Peyer's patch (tissue), 4 donors: ENCODE measurements at places on chromosomes 4 and X.

DNA sequence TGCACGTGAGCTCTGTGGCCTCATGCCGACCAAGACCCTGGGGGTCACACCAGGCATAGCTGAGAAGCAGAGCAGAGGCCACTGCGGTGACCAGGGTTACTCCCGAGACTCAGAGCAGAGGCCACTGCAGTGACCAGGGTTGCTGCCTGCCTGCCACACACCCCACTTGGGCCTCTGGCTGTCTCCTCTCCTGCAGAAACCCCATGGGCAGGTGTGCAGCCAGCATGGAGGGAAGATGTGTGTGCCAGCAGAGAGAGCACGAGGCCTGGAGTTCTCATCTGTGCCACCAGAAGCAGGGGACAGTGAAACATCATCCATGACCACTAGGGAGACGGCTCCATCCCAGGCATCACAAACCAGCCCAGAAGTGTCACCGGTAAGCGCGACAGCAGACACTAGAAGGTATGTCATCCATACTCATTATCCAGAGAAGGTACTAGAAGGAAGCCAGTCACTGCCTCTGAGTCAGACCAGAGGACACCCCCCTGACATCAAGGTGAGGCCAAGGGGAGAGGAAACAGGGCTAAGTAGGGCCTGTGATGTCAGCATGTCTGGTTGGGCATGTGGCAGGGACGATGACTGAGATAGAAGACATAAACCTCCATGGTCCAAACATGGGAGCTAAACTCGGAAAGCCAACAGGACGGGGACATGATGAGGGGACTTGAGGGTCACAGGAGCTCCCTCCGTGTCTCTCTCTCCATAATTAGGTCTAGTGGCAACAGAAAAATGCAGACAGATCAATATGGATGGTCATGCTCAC, 24.2 kb upstream of the SPON2 start:
- peak; percentile 14 for DNase-seq

DNA sequence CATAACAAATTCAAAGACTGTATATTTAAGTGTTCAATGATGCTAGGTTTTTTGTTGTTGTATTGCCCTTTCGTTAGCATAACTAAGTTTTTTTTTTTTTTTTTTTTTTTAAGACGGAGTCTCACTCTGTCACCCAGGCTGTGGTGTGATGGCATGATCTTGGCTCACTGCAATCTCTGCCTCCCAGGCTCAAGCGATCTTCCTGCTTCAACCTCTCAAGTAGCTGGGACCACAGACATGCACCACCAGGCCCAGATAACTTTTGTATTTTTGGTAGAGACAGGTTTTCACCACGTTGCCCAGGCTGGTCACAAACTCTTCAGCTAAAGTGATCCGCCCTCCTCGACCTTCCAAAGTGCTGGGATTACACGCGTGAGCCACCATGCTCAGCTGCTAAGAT, 7.0 kb downstream of the SH3BGRL start:
- DNase-seq = no peak

DNA sequence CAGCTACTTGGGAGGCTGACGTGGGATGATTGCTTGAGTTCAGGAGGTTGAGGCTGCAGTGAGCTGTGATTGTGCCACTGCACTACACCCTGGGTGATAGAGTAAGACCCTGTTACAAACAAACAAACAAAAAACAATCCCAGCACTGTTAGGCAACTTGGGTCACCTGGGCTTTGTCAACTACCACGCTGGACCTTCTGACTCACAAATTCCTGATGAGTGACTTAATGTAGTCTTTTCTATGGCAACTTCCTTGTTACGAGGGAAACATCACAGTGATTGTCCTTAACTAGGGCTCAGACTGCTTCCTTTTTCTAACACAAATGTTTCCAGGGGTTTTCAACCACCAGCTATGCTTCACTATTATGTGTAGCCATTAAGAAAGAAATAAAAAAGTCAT, 128.8 kb upstream of the GPC4 start:
- no peak for DNase-seq

DNA sequence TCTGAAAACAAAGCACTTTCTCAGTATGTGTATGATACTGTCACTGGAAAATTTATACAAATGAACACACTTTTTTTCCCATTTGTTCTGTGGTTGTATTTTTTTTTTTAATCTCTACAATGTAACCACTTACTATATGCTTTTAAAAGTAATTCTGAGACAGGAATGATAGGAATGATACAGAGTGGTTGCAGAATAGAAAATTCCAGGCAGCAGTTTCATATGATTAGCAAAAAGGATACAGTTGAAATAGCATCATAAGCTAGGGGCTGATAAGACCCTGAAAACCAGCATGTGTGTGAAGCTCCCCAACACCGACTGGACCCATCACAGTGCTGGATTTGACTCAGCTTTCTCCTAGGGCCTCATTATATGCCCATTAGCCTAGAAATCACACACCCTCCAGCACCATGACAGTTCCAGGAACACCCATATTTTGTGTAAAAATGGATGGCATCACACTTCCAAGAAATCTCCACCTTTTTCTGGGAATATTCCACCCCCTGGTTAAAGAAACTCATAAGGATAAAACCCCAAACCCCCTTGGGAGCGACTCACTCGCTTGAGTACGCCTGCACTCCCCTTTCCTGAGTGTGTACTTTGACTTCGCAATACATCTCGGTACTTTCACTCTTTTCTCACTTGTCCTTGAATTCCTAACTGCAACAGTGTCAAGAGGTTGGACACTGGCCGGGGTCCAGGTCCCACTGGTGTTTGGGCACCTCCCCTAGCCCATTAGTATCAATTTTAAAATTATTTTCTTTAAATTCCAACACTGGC, 77.4 kb upstream of the AGA start:
- DNase-seq = no peak

DNA sequence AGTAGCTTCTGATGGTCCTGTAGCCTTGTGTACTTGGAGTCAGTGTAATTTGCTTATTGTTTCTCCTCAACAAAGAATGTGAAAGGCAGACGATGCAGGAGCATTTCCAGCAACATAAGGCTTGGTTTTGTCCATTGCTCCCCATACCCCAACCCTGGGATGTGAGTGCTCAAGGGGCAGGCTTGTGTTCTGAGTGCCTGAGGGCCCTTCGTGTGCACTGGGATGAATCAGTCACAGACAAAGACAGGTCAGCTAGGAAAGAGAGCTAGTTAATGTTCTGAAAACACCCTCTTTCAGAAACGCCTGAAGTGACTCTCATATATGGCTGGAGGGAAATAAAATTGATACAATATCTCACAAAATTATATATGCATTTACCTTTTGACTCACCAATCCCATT, 59.1 kb downstream of the PRPS1 start:
- no peak for DNase-seq

- DNase-seq = no peak
Observed at GRCh38 chr4:4594285-4594920, 52.6 kb upstream of the STX18 start.

GRCh38 chr4:124631760-124632159, 80.8 kb downstream of the ANKRD50 start:
- no peak for DNase-seq

GRCh38 chrX:72461766-72462165, 110.9 kb downstream of the HDAC8 start:
- DNase-seq = no peak
